IPS-NIHi11 (cell line): ENCODE measurements at places on chromosomes 5 and 9.

DNA sequence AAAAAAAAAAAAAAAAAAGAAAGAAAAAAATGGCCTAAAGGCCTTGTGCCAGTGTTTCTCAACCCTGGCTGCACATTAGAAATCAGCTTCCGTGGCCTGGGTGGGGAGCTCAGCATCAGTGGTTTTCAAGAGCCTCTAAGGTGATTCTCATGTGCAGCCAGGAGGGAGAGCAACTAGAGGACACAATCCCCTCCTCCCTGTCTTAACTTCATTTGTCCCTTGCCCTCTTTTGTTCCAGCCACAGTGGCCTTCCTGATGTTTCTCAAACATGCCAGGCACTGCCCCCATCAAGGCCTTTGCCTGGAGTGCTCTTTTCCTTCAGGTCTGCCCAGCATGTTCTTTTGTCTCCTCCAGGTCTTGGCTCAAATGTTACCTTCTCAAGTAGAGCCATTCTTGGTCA, 42.4 kb downstream of the HOMER1 start:
- DNase-seq: peak; percentile 43

GRCh38 chr5:170565072-170565471, 61.3 kb downstream of the KCNIP1 start:
- DNase-seq: no peak

GRCh38 chr5:146165903-146166302, 16.5 kb downstream of the LARS1 start:
- DNase-seq: no peak

DNA sequence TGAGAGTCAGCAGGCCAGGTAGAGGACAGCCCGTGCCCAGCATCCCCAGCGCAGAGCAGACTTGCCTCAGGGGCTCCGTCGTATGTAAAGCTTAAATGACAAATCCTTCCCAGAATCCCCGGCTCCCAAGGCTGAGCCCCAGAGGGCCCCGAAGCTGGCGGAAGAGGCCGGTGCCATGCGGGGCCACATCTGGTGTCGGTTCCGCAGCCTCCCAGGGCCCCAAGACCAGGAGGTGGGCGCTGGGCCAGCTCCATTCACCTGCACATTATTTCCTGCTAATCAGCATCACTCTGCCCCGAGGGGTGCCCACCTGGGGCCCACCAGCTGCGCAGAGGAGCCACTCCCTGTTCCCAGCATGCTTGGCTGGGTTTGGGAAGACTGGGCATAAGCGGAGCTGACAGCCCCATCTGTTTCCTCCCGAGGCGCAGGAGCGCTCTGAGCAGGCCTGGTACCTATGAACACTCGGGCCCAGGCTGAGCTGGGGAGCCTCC, 124.0 kb upstream of the PPP1R26 start:
- DNase-seq: no peak

GRCh38 chr5:140106101-140106500, 7.8 kb upstream of the PURA start:
- DNase-seq: no peak

DNA sequence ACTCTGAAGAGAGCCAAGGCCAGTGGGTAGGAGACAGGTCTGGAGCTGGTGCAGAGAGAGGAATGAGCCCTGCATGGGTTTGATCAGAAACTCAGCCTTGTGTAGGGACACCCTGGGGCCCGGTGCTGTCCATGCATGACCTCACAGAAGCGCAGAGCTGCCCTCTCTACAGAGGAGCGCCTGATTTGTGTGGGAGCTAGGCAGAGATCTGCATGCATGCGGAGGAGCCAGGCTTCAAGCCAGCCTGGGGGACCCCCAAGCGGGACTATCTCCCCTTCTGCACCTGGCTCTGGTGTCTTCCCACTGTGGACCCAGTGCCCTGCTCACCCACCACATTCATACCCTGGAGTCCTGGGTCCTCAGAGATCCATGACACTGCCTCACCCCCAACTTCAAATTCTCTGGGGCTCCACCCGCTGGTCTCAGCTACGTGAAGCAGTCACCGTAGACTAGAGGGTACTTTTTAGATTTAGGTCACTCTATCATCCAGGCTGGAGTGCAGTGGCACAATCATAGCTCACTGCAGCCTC, 2.6 kb upstream of the LCN2 start:
- DNase-seq: no peak

DNA sequence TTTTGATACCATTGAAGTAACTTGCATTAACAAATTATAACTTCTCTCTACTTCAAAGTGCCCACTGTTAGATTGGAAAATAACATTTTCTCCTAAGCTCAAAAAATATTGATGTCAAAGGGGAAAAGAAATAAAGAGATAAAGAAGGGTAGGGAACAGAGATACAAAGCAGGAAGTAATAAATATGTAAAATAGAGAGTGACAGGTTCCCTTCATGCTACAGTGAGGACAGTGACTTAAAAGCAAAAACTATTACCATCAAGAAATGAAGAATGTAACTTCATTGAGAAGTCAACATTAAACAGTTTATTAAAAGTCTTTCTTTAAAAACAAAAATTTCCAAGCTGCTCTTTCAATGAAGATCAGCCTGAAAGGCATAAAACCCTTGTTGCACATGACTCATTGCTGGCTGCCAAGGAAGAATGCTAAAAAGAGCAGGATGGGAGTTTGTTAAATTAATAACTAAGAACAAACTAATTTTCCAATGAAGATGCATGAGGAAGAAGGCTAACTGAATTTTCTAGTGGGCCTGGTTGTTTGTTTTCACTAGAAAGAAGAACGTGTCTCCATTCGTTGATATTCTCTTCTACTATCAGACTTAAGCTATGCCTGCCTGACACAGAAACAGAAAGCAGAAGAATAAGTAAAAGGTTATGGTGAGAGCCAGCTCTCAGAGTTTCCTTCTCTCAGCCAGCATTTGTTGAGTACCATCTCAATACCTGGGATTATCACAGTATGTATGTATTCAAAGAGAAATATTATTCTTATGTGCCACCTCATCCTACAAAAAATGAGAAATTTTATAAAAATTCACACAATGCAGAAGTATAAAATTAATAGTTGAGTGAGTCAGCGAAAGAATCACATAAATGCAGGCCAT, 197.8 kb upstream of the NREP start:
- DNase-seq: no peak

DNA sequence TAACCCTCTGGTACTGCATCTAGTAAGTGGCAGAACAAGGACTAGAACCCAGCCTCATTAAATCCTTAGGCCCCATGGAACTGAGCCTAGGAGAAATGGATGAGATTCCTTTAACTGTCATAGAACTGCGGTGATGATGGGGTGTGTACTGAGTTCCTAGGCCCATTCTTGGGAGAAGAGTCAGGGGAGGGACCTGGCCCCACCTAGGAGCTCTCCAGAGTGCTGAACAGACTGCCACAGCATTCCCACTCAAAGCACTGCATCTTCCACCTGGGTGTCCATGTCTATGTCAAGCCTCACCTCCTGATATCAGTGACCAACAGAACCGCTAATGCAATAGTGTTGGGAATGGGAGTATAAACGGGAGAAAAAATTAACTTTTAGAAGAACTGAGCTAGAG, 36.6 kb downstream of the TTLL11 start:
- DNase-seq: peak; percentile 79

- no peak for DNase-seq
Measured at GRCh38 chr9:76697554-76697953, 66.7 kb upstream of the PCA3 start.

DNA sequence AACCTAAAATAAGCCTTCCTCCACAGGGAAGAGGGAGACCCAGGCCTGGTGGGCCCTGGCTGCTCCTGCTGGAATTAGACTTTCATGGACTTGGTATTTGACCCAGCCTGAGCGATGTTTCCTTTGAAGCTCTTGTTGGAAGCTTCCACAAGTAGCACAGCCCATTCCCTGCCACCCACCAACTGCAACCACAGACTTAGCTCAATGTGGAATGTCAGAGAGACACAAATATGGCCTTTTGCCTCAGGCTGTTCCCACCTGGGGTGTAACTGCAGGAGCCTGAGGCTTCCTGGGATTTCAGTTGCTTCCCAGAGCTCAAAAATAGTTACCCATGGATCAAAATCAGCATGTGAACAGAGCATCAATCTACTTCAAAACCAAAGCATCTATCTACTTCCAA, 70.3 kb upstream of the LHFPL2 start:
- no peak for DNase-seq

- no peak for DNase-seq
Measured at GRCh38 chr9:17824191-17824590, 245.3 kb downstream of the SH3GL2 start.

DNA sequence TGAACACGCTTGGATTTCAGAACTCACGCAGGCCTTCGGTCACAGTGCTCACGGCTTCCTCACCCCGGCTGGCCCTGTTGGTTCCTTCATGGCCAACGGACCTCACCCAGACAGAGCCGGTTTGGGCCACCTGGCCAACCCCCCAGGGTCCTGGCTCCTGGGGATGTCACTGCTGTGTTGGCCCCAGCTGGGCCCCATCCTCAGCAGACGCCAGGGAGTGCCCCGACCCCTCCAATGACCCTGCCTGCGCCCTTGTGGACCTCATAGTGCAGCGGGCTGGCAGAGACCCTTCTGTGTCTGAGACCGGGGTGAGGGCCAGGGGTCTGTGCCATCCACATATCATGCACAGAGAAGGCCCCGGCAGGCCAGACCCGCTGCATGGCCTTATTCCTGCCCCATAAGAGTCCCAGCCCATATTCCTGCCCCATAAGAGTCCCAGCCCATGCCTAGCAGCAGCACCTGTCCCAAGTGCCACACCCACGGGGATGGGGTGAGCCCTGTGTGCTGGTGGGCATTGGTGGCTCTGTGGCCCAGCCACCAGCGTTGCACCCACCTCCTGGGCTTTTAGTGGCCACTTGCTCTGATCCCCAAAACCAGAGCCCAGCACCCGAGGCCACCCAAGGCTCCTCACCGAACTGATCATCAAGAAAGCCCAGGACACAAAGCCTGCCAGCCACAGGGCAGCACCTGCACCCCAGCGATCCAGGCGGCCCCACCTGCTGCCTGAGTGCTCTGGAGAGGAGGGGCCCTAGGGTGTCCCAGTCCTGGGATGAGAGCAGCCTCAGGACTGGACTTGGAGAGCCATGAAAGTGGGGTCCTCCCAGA, 1.3 kb upstream of the LPCAT1 start:
- no peak for DNase-seq

- DNase-seq: no peak
Measured at GRCh38 chr5:104914536-104915070, 1352.0 kb upstream of the NUDT12 start.

- DNase-seq: no peak
Measured at GRCh38 chr5:88824892-88825583, 57.9 kb downstream of the MEF2C start.

DNA sequence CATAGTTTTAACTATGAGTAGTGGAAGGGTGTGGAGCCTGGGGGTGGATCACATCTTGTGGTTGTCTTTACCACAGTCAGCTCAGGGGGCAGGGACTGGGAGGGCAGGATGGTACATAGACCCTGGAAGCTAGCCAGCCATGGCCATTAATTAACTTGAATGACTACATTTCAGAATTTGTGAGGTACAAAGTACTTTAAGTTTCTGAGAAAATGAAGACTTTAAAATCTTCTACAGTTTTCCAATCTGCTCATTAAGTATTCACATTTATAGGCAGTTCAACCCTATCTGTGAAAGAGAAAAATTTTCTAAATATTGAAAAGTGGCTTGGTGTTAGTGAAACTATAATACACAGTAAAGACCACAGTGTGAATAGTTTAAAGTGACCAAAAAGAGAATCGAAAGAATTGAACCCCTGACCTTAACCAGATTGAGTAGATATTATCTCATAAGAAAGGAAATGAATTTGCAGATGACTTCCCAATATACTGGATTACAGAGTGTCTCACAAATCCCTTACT, 234.2 kb upstream of the MEF2C start:
- no peak for DNase-seq

DNA sequence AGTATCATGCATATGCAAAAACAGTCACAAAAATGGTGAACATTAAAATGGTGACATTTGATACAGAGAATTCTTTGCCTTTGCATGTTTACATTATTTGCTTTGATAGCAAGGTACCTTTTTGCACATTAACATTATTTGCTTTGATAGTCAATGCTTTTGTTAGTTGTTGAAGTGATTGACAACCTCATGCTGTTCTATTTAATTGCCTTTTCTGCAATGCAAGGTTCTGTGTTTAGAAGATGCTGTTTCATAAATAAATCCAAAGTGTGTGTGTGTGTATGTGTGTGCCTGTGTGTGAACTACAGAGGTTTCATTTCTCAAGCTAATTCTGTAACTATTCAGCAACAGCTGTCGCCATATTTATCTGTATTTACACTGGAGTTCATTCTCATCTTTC, 668.7 kb downstream of the NR2F1-AS1 start:
- no peak for DNase-seq

GRCh38 chr5:10478436-10478835, 36.8 kb downstream of the ROPN1L start:
- DNase-seq: no peak

DNA sequence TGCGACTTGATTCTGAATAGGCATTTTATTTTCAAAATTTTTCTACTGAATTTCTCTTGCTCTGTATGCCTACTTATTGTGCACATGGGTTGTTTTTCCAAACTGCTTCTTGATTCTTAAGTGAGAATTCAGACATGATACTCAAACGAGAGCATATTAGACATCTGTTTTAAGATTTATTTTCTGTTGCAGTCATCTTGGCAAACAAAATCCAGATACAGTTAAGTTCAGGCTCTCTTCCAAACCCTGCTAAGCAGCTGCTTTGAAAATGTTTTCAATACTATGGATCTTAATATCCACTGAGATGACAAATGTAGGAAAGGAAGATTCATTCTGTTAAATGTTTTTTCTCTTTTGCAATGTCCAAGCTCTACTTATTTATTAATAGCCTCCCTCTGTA, 4.5 kb downstream of the TMEM215 start:
- no peak for DNase-seq

DNA sequence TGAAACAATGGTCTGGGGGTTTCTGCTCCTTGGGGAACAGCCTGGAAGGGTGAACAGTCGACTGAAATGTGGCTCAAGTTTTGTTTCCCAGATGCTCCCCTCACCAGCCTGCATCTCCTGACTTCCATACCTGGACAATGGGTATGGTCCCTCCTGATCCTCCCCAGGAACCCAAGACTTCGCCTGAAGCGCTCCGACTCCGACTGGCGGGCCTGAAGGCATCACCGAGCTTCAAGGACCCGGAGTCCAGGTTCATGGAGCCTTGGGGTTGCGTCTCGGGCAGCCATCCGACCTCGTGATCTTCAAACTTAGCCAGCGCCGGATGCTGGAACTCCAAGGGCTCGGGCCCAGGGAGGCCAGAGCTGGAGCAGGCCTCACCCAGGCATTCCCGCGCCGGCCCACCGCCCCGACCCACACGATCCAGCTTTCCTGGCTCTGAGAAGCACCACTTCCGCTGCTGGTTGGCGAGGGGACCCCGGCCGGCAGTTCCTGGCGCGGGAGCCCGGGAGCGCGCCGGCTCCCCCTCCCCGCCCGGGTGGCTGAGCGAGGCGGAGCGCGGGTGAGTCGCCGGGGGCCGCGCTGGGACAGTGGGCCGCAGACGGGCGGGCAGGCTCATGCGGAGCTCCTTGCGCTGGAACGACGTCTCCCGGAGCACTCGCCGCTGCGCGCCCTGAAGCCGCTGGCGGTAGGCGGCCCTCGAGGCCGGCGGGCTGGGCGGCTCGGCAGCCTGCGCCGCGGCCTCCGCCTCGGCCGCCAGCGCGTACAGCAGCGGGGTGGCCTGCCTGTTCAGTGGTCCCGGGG, 5.2 kb downstream of the SHROOM1 start:
- DNase-seq: peak; percentile 65

GRCh38 chr9:17669206-17669605, 90.3 kb downstream of the SH3GL2 start:
- no peak for DNase-seq
